ENCODE measurements at places on chromosomes 11 and 22.

GRCh38 chr11:134240592-134240991 lies 12.6 kb downstream of the THYN1 start:
- DNase-seq: no peak

DNA sequence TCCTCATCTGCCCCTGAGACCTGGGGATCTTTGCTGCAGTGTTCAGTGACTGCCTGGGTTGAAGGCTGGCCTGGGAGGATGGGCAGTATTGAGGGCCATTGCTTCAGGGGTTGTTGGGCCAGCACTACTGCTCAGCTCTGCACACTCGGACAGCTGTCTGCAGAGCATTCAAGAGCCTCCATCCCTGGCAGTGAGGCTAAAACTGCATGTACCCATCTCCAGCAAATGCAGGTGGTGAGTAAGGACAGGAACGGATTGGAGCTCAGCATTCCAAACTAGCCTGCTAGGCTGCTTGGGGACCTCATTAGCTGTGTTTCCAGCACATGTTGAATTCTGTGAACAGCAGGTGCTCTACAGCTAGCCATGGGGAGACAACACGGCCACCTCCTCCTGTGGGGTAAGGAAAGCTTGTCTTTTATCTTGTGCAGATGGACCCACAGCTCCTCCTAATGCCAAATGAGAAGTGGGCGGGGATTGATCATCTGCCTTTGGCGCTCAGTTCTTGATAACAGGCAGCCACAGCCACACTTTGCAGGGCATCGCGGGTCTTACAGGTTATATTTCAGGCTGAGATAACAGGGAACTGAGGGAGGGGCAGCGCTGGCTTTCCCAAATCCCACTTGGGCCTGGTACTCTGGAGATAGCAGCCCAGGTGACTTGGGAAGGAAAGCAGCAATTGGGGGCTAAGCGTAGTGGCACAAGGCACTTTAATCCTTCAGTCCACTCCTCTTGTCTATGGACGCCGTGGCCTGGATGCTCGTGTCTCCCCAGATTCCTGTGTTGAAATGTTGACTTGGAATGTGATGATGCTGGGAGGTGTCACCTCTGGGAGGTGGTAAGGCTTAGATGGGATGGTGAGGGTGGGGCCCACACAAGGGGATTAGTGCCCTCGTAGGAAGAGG lies 254.5 kb upstream of the B3GAT1 start:
- no peak for DNase-seq

DNA sequence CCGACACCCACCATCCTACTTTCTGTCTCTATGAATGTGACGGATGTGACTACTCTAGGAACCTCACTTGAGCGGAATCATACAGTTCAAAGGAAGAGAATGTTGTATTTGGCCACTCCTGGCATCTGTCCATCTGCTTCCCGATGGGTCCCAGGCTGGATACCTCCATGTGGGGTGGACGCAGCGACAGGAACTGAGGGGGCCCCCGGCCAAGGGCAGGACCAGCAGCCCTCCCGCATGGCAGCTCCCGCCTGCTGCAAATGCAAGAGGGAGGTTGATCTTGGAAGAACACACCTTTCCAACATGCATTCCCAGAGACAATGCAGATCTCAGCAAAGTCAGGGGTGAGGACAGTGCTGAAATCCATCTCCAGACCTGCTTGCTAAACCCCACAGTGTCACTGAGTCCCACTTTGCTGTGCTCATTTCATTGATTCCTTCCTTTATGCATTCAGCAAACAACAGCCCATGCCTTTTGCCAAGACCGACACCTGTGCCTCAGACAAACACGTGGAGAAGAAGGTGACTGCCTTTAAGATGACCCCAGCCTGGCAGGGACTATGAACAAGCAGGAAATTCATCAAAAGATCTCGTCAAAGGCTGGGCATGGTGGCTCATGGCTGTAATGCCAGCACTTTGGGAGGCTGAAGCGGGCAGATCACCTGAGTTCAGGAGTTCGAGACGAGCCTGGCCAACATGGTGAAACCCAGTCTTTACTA lies 246.2 kb downstream of the CTTN start:
- DNase-seq: no peak

- no peak for DNase-seq
These were observed 41.3 kb upstream of the TUB start for GRCh38 chr11:8039530-8040260.

DNA sequence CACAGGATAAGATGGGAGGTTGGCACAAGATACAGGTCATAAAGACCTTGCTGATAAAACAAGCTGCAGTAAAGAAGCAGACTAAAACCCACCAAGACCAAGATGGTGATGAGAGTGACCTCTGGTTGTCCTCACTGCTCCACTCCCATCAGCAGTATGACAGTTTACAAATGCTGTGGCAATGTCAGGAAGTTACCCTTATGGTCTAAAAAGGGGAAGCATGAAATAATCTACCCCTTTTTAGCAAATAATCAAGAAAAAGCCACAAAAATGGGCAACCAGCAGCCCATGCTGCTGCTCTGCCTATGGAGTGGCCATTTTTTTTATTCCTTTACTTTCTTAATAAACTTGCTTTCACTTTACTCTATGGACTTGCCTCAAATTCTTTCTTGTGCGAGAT lies 8.7 kb upstream of the PIWIL4 start:
- DNase-seq: no peak

DNA sequence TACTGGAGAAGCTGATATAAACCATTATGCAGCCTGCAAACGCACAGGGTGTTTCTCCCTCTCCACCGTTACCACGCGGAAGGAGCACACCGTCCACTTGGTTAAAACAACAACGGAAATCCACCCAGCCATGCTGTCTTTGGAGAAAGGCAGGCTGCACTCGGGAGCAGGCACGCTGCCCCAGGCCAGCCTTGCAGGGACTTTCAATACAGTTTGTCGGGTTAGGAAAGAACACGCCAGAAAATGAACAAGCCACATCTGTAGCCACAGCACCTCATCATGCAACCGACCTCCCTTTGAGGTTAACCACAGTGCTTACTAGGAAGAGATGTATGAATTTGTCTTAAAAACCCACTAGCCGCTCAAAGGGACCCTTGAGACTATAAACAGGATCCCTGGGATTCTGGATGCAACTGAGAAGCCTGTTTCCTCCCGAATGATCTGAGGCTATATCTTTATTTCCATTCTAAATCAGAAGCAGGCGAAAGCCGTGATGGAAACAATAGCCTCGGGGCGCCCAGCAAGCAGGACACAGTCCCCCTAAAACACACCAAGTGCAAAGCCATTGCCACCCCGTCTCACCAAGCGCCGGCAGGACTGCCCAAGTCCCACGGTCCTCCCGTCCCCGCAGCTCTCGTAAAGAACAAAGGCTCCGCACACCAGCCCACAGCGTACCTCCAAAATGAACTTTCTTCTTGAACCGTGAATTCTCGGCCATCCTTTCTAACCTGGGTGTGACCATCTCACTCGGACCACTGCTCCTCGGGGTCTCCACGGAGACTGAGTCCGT lies 318.9 kb downstream of the CTTN start:
- no peak for DNase-seq

- DNase-seq: no peak
These were observed 139.4 kb downstream of the PAX6 start for GRCh38 chr11:31671681-31672080.

GRCh38 chr11:42315267-42315666 lies 855.8 kb upstream of the LRRC4C start:
- DNase-seq: no peak

DNA sequence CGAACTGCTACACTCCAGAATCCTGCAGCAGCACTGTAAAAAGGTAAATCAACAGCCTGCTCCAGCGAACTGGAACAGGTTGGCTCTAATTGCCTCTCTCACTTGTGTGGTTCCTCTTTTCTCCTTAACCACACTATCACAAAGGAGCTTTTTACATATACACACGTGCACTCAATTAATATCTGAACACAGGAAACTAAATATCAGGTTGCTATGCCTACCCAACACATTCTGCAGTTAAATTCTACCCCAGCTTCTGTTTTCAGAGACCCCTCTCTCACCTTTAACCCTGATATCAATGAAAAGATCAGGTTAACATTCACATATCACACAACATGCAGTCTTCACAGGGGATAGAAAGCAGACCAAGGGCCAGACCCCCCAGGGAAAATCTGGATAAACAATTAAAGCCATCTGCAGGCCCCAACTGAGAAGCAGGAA lies 11.0 kb downstream of the RBFOX2 start:
- no peak for DNase-seq

- DNase-seq: no peak
These were observed 87.1 kb upstream of the YWHAH start for GRCh38 chr22:31857247-31857646.

Measured in stimulated activated CD4-positive, alpha-beta T cell treated with anti-CD3 and anti-CD28 coated beads, Interleukin-1b, Interleukin-23, amount 100 ng/mL, for 1 hour (primary cell).